ENCODE measurements at places on chromosomes 13 and 19. TPM values are rescaled to one million over a fixed set of nuclear protein-coding genes. Genes with fewer than 3 reads are reported as not detected.

NLRP9 gene
- total RNA-seq = 1.2 TPM

TTC9B gene
- not detected for total RNA-seq

MBD3L2 gene
- total RNA-seq = not detected

EFNB2 gene
- 20.5 TPM for total RNA-seq

PCDH17 gene
- total RNA-seq = 1.7 TPM

HTR2A gene
- 29.6 TPM for total RNA-seq

ONECUT3 gene
- total RNA-seq = 0.48 TPM

ASPDH gene
- total RNA-seq = not detected
